T1000 (cell line): ENCODE measurements at places on chromosomes 1 and 21.

- no peak for DNase-seq
Observed at GRCh38 chr21:45947296-45947695, 34.3 kb upstream of the COL6A1 start.

- no peak for DNase-seq
Observed at GRCh38 chr1:22041505-22041904, 11.0 kb upstream of the CDC42 start.

DNA sequence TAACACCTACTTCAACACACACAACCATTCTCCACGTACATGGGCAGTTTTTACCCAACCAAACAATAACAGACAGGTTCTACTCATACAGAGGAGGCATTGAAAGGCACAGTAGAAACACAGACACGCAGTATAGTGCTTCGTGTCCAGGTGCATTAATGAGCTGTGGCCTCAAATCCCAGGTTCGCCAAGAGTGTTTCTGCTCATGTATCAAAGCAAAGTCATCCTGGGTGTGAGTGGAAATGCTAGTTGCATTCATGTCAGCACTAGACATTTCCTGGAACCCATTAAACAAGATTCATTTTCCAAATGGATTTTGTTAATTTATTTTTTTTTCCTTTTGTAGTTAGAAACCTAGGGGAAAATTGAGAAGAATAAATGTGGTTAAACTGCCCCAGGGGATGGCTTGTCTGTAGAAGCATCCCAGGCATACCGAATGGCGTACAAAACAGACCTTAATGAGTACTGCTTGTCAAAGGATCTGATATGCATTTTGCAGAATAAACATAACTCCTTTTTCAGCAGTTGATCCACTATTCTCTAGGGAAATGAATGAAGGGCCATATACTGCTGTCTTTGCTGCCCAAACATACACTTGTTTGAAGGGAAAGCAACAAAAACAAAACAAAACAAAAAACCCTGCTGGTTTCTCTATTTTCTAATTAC, 298.6 kb upstream of the ST6GALNAC5 start:
- DNase-seq, result no peak

DNA sequence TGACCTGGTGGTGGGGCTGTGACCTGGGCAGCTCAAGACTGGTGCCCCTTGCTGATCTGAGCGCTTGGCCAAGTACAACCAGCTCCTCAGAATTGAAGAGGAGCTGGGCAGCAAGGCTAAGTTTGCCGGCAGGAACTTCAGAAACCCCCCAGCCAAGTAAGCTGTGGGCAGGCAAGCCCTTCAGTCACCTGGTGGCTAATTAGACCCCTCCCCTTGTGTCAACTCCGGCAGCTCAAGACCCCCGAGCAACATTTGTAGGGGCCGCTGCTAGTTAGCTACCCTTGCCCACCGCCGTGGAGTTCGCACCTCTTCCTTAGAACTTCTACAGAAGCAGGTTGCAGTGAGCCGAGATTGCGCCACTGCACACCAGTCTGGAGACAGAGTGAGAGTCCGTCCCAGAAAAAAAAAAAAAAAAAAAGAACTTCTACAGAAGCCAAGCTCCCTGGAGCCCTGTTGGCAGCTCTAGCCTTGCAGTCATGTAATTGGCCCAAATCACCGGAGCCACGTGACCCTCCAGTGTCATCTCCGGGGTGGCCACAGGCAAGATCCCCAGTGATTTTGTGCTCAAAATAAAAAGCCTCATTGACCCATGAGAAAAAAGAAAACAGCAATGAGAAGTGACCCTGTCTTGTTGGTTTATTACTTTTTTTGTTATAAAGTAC, 39.3 kb upstream of the LGALS8 start:
- no peak for DNase-seq

- DNase-seq, result no peak
Observed at GRCh38 chr1:70383483-70383882, 27.6 kb upstream of the CTH start.

- no peak for DNase-seq
Observed at GRCh38 chr21:32702702-32703101, 25.1 kb downstream of the SYNJ1 start.

- DNase-seq, result no peak
Observed at GRCh38 chr1:33234588-33234990, 21.7 kb upstream of the ZNF362 start.

GRCh38 chr1:107820801-107821200, 144.2 kb downstream of the VAV3 start:
- DNase-seq, result no peak

DNA sequence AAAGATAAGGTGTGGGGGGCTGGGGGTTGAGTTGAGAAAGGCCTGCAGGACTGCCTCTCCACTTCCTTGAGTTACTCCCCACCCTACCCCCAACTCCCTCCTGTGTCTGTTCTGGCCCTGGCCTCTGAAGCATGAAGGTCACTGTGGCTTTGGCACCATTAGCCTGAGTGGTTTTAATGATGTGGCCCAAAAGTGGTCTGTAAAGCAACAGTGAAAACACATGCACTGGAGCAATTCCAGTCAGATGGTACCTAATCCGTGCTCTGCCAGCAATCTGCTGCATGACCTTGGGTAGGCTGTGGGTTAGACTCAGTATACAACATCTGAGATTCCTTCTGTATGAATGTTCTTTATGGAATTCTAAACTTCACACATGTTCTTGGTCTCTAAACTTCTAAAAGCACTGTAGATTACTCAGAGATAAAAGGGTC, 86.5 kb upstream of the ATP1A1 start:
- DNase-seq, result peak; percentile 32

DNA sequence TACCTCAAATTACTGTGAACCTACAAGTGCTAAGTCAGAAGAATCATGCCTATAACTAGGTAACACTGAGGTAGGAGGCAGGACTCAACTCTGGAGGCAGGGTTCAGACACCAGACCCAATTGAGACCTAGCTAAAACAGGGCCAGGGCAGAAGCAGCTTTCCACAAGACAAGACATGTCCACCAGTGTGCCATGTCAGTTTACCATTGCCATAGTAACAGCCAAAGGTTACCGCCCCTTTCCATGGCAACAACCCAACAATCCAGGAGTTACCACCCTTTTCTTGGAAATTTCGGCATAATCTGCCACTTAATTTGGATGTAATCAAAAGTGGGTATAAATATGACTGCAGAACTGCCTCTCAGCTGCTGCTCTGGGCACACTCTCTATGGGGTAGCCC, 432.3 kb downstream of the DPYD start:
- DNase-seq, result no peak

GRCh38 chr1:150406483-150406882, 42.5 kb downstream of the RPRD2 start:
- no peak for DNase-seq

DNA sequence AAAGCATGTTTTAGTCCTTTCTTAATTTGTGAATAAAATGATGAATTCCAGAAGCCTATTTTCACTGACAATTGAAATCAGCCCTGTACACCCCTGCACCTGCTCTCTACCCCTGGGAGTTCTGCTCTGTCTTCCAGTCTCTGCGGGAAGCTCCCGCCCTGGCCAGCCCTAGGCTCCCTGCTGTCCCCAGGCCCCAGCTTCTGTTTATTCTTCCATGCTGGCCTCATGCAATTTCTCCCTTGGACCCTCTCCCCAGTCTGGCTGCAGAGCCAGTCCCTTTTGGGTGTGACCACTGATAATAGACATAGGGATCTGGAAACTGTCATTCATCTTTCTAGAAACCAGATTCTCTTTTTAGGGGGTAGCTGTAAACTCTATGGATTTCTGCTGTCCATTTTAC, 258.6 kb downstream of the GRIK3 start:
- DNase-seq, result no peak

DNA sequence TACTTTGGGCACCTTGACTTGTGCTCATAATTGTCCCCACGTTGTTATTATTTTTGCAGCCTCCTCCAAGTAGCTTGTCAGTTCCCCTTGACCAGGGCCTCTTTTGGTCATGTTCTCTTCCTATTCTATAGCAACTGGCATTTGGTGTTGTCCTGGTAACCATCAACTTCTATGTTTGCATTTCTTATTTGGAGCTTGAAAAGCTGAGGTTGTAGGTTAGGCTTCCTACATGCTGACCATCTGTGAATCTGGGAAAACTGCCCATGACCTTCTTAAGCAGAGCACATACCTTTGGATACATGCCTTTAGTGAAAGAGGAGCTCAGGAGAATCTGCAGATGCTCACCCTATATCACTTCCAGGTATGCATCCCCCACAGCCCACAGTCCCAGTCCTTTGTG, 160.8 kb downstream of the HHAT start:
- no peak for DNase-seq

DNA sequence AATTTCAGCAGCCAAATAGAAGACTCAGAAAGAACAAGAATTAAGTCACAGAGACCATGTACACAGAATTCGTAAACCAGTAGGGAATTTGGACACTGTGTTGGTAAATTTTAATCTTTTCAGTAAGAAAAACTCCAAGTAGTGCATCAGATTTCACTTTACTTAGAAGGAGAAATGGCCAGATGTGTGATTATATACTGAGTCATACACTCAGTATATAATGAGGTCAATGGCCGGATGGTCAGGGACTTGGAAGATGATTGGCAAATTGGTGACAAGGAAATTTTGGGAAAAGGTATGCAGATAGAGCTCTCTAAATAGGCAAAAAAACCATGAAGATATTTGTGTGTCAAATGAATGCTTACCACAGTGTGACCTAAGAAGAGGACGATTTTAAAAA, 399.8 kb upstream of the LRRC7 start:
- DNase-seq, result no peak

DNA sequence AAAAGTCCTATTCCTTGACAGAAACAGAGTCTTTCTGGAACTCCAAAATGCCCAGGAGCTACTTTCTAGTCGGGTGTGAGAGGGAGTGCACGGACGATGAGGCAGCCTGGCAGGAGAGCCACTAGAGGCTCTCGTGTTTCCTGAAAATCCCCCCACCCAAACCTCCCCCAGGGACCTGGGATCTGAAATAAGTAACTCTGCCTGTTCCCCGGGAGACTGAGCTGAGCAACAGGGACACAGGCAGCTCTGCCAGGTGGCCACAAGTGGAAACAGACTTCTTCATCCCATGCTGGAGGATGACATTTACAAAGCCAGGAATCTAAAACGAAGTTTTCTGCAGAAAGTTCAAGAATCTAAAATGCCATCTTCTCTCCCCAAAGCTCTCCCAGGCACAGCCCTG, 77.1 kb downstream of the ITPKB start:
- no peak for DNase-seq

DNA sequence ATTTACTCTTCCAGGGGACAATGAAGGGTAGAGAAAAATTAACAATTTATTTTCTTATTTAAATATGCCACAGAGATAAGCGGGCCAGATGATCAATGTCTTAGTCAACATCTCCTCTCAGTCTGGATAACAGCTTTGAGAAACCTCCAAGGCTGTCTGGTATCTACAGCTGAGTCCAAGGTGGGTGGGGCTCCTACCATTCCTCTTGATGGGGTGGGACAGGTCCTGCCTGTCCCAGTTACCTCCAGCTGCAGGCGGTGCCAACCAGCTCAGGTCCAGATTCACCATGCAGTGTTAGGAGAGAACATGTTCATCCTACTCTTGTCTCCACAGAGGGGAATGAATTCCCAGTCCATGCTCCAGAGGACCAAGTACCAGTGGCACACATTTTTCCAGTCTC, 21.1 kb downstream of the CSMD2 start:
- DNase-seq, result no peak

GRCh38 chr1:212089560-212090163, 54.1 kb downstream of the DTL start:
- no peak for DNase-seq

DNA sequence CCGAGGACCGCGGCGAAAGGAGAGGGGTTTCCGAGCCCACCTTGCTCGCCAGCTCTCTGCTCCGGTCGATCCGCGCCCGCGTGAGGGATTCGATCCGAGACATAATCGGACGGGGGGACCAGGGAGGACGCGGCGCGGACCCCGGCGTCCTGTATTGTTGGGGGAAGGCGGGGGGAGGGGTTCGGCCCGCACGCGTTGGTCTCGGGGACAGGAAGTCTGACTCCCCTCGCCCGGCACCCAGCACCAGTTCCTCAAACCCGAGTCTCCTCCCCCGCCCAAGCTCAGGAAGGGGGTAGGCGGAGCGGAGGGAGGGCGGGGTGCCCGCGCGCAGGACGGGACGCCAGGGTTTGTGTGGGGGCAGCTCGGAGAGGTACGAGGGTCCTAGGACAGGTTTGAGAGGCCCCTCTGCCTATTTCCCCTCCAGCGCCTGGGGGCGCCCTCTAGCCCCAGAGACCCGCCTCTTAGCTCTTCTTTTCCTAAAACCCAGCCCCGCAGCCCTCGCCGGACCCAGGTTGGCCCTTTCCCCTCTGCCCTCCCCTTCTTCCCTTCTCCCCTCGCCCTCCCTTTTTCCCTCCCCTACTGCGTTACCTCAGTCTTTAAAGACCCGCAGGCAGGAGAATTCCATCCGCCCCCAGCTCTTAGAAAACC, at the start of gene ARHGEF2:
Gene ARHGEF2, minus strand, starts transcription at position 223 of the 648 bp plus-strand sequence. Its CDS starts 120 bp downstream, at position 103.
- peak; percentile 23 for DNase-seq

DNA sequence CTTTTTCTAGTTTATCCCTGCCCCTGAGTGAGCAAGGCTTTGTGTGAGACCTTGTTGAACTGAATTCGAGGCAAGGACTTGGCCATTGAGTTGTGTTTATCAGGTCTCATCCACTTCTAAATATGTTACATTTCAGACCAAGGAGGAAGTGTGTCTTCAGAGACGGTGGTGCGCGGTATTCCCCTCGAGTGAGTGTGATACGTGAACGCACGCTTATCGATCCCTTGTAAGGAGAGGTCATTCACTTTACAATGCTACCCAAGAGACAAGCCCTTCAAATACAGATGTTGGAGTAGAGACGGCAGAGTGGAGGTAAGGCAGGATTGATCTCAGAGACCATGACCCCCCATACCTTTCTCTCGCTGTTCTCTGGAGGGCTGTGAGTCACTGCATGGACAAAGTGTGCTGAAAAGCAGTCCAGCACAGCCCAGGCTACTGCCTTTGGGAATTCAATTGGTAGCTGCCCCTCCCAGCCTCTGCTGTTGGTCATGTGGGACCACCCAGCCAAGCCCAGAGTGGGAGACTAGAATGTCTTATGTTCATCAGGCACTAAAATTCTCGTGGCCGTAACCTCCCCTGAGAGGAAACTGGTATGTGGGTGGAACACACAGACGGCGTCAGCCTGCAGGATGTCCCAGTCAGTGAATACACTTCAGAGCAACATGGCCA, 16.3 kb upstream of the MTARC1 start:
- no peak for DNase-seq

- DNase-seq, result no peak
Observed at GRCh38 chr1:10514490-10515235, 39.9 kb downstream of the PEX14 start.

DNA sequence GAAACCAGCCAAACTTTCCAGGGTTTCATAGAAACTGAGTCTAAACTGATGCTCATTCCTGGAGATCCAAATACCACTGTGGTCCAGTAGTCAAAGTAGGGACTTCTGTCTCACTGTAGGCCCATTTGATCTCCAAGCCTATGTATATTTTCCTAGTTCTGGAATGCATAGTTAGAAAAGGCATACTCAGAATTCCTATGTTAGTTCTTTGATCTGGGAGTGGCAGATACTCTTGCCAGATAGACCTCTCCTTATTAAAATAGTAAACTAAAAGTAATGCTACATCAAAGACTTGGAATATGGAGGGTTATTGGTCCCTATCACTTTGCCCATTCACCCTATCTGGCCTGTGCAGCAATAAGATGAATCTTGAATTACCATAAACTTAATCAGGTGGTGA, 10.4 kb upstream of the SGIP1 start:
- DNase-seq, result no peak

GRCh38 chr1:110098222-110099026, 13.8 kb upstream of the UBL4B start:
- DNase-seq, result no peak
